Astrocyte of the spinal cord (primary cell): ENCODE measurements at places on chromosomes 1 and 21.

- DNase-seq = no peak
These were observed 19.5 kb downstream of the SFPQ start for GRCh38 chr1:35173491-35173890.

GRCh38 chr1:2258122-2258681 lies 30.1 kb downstream of the SKI start:
- DNase-seq = no peak

GRCh38 chr1:14064649-14065442 lies 364.9 kb downstream of the PRDM2 start:
- no peak for DNase-seq

GRCh38 chr1:100950781-100951180 lies 54.9 kb downstream of the SLC30A7 start:
- peak; percentile 73 for DNase-seq

DNA sequence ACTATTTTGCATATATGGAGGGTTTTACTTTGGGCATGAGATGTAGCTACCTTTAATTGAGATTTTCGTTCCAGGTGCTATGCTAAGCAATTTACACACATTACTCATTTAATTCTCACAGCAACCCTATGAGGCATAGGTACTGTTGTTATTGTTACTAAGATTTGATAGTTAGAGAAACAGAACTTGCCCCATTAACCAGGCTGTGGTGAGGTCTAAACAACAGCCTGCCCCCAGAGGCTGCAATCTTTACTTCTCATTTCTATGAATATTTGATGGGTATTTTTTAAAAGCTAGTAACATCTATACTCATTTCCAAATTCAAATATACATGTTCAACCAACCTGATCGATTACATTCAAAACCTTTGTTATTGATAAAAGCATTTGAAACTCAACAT lies 155.6 kb downstream of the GALNT2 start:
- DNase-seq = no peak

GRCh38 chr1:54978528-54979326 lies 1.7 kb upstream of the TMEM61 start:
- DNase-seq = no peak

DNA sequence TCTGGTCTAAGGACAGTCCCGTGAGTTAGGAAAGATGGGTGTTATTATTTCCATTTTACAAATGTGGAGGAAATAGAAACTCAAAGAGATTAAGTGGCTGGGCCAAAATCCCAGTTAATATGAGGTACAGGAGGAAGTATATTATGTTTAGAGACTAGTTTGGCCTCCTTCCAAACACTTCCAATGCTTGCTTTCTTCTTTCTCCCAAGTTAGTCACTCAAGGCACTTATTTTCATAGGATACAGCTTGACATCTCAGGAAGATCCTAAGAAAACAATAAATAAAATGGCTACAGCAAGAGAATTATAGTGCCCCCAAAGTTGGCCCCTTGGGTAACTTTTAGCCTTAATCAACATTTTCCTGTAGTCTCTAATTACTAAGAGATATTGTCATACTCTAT lies 47.5 kb upstream of the IPO9 start:
- DNase-seq = no peak

DNA sequence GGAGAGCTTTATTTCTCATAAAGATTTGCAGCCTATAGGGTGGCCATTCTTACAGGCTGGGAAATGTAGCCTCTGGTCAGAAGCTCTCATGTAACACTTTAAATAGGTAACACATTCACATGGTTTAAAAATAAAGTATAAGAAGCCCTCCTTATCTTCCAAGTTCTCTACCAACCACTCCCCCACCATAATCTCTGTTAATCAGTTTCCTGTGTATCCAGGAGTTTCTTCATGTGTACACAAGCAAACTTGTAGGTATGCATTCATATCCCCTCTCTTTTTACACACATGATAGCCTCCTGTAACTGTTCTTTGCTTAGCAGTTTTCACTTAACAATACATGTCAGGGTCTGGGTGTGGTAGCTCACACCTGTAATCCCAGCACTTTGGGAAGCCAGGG lies 4.9 kb upstream of the STMN1 start:
- no peak for DNase-seq

DNA sequence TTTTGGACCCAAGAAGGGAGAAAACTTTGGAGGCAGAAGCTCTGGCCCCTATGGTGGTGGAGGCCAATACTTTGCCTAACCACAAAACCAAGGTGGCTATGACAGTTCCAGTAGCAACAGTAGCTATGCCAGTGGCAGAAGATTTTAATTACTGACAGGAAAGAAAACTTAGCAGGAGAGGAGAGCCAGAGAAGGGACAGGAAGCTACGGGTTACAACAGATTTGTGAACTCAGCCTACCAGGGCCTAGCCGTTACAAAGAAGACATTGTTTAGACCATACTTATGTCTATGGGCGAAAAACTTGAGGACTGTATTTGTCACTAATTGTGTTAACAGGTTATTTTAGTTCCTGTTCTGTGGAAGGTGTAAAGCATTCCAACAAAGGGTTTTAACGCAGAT lies 10.4 kb upstream of the ACOT11 start:
- DNase-seq = no peak

- peak; percentile 97 for DNase-seq
These were observed 1.8 kb downstream of the RHOC start for GRCh38 chr1:112704934-112705627.

DNA sequence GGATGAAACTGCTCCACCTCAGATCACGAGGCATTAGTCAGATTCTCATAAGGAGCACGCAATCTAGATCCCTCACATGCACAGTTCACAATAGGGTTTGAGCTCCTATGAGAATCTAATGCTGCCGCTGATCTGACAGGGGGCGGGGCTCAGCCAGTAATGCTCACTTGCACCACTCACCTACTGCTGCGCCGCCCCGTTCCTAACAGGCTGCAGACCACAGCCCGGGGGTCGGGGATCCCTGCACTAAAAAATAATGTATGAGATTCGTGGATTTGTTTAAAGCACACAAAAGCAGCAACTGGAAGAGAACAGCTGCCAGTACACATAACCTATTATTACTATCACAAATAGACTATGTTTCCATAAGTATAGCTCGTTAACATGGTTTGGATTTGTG lies 72.9 kb downstream of the HLCS start:
- no peak for DNase-seq

DNA sequence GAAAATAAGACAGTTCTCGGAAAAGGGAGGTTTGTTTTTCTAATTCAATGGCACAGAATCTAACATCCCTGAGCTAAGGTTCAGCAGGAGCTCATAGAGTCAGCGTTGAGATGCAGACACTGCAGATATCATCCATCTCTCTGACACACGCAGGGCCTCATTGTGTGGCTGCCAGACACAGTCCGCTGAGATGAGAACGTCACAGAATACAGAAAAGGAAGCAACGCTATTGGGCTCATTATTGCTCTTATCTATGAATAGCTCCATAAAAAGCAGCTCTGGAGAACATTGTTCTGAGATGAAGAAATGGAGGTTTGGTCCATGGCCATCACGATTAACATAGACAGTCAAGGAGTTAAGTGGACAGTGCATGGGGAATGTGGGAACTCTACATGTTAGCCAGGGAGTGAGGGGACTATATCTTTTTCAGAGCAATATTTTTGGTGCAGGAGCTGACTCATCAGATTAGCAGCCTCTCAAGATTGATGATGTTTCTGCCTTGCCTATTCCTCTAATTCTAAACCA lies 771.6 kb upstream of the CXADR start:
- peak; percentile 43 for DNase-seq

DNA sequence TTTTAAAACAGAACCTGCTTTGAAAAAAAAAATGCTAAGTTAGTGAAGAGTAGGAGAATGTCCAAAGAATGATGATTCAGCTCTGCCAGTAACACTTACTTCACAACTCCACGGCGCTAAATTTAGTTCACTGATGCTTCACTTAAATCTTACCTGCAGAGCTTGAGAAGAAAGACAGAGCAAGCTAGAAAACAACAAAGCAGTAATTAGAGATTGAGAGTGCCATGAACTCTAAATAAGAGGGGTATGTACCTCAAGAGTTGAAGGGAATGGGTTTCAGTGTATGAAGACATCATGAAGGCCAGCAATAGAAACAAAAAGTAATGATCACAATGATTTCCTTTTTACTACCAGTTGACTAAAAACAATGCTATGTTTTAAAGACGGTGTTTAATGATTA lies 32.8 kb downstream of the EPRS1 start:
- DNase-seq = peak; percentile 54

DNA sequence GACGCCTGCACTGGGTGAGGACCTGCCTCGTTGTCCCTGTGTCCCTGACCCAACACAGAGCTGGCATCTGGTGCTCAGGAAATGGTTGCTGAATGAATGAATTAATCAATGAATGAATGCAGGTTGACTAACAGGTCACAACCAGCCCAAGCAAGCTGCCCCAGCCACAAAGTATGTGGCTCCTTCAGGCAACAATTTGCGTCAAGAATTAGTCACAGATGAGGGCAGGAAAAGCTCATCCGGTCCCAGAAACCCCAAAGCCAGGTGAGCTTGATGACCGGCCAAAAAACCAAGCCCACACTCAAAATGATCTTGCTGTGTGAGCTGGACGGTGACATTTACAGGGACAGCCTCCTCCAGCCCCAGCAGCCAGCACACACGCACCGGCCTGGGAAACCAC lies 40.6 kb upstream of the GPR153 start:
- peak; percentile 51 for DNase-seq

DNA sequence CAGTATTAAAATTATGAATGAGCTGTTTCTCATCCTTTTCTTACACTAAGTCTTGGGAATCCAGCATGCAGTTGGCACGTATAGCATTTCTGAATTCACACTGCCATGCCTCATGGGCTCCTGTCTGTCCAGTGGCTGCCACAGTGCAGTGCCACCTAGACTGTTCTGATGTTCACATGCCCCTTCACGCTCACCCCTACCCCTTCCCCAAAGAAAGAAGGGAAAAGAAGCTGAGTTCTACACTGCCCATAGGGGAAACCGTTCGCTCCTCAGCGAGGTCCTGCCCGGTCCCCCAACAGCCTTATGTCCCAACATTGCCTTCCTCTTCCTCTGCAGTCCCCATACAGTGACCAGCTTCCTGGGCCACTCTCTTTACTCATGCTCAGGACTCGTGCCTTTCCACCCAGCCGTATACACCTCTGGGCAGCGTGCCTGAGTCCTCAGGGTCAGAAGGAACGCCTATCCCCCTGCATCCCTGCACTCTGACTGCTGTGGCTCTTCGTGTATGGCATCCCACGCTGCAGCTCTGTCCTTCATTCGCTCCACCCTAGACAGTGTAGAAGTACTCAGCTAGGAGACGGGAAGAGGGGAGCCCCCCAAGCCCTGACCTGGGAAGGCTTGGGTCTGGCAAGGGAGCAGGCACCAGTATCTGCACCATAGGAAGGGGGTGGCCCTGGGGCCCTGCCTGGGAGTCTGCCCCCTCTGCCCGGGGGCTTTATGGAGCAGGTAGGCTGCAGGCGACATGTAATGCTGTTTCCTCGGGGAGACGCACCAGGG lies 24.1 kb upstream of the ARF1 start:
- DNase-seq = no peak

DNA sequence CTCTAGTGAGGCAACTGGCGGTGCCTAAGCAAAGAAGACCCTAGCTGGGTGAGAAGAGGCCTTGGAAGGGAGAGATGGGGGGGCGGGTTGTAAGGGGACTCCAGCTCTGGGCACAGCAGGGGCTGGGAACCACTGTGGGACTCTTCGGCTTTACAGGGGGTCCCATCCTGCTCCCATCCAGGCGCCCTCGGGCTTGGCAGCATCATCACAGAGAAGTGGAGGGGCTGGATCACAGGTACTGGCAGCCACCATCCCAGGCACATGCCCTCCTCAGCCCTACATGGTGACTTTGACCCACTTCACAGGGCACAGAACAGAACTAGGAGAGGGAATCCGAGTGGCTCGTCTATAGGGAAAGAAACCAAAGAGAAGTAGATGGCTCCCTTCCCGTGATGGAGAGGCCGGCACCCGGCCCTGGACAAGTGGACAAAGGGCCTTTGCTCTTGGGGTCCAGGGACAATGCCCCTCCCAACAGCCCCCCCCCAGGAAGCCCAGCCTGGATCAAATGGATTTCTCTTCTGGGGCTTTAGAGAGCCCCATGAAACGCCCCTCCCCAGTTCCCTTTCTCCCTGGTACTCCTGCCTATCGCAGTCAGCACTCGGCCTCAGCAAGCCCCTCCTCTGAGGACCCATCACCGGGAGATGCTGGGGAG lies 54.0 kb upstream of the ECE1 start:
- no peak for DNase-seq

DNA sequence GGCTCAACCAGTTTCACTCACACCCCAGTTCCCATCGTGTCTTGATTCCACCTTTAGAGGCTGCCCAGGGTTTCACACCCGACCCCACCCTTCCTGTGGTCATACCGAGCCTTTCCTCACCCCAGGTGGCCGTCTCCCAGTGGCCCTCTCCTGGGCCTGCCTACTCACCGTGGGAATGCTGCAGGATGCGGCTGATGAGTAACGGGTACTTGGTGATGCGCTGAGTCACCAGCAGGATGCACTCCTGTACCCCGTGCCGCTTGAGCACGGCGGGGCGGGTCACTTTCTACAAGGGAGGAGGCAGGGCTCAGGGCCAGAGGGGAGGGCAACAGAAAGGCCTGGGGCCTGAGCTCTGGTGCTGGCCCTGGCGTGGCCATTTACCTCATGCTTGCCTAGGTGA lies 16.4 kb downstream of the ARHGEF2 start:
- peak; percentile 96 for DNase-seq

DNA sequence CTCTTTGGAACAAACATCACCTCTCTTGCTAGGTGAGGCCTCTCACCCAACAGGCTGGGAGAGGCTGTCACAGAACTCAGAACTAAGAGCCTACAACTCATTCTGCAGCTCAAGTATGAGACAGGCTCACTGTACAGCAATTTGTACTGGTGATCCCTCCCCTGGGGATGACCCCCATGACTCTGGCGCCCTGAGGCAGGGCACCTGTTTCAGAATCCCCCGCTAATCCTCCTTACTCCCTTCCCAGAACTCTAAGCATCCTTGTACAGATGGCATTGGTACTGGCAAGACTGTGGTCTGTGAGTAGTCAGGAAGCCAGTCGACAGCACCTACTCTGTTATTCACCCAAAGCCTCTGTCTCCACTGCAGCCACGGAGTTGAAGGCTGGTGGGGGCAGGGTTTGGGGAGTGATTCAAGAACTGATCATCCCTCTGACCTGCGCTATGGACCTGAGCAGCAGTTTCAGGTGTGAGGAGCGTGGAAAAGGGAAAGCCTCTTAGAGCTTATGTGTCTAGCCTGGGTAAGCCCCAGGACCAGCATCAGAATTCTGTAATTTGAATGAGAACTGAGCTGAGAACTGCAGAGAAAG lies 655.5 kb downstream of the KIF26B start:
- DNase-seq = no peak

DNA sequence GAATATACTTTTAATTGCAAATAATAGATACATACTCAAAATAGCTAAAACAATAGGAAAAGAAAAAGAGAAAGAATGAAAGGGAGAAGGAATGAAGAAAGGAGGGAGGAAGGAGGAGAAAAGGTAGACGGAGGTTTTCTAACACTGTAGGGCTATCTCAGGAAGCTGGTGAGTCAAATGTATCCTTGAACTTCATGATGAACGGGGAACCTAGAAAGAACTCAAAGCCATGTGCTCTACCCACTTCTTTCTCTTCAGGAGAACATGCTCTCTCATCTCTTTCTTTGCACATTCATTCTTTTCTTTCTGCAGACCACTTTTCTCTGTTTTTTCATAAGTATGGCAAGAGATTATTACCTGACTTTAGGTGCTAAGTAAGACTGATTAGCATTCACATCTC lies 37.3 kb upstream of the ZNF644 start:
- no peak for DNase-seq

GRCh38 chr1:237124856-237125462 lies 83.0 kb downstream of the RYR2 start:
- DNase-seq = no peak
